ENCODE measurements at places on chromosomes 2 and 18. TPM values are rescaled to one million over a fixed set of nuclear protein-coding genes. Genes with fewer than 3 reads are reported as not detected.

The CCBE1 gene
- polyA plus RNA-seq: 178 TPM

The GPBAR1 gene
- polyA plus RNA-seq: not detected

The CD8B2 gene
- not detected for polyA plus RNA-seq

The RBMS1 gene
- 152 TPM for polyA plus RNA-seq

The NEU2 gene
- not detected for polyA plus RNA-seq

The FSIP2 gene
- under 0.01 TPM for polyA plus RNA-seq

The CCDC138 gene
- 1.7 TPM for polyA plus RNA-seq

The CELF4 gene
- polyA plus RNA-seq: not detected

The SMYD5 gene
- polyA plus RNA-seq: 16.9 TPM

The CYS1 gene
- 0.31 TPM for polyA plus RNA-seq

The REG1A gene
- polyA plus RNA-seq: not detected

The MOB4 gene
- 70.5 TPM for polyA plus RNA-seq

The PCARE gene
- polyA plus RNA-seq: not detected

The GPC1 gene
- 147 TPM for polyA plus RNA-seq

The HOXD8 gene
- 0.05 TPM for polyA plus RNA-seq

The TNFAIP6 gene
- 28.5 TPM for polyA plus RNA-seq

The ASPRV1 gene
- 0.08 TPM for polyA plus RNA-seq

The MROH2A gene
- polyA plus RNA-seq: not detected

The ANKRD12 gene
- polyA plus RNA-seq: 13.0 TPM

The DQX1 gene
- not detected for polyA plus RNA-seq

The VIL1 gene
- polyA plus RNA-seq: not detected

The NOSTRIN gene
- polyA plus RNA-seq: 0.46 TPM

The DOCK10 gene
- 36.3 TPM for polyA plus RNA-seq

The COBLL1 gene
- polyA plus RNA-seq: 11.9 TPM

The GPR45 gene
- polyA plus RNA-seq: not detected

The ZNF236 gene
- 2.9 TPM for polyA plus RNA-seq

The CDK5R2 gene
- polyA plus RNA-seq: 0.05 TPM

The DCC gene
- 0.14 TPM for polyA plus RNA-seq

The AKAIN1 gene
- not detected for polyA plus RNA-seq

The ANKRD30BL gene
- polyA plus RNA-seq: not detected

The GPAT2 gene
- polyA plus RNA-seq: 1.1 TPM

The RNPEPL1 gene
- 7.9 TPM for polyA plus RNA-seq

The CRYGD gene
- polyA plus RNA-seq: not detected

The TMEM169 gene
- 0.10 TPM for polyA plus RNA-seq

The ITGA4 gene
- polyA plus RNA-seq: 44.6 TPM
